ENCODE measurements at places on chromosomes 16 and 17.

GRCh38 chr17:44589316-44590071 lies 32.2 kb downstream of the FZD2 start:
- DNase-seq: no peak

DNA sequence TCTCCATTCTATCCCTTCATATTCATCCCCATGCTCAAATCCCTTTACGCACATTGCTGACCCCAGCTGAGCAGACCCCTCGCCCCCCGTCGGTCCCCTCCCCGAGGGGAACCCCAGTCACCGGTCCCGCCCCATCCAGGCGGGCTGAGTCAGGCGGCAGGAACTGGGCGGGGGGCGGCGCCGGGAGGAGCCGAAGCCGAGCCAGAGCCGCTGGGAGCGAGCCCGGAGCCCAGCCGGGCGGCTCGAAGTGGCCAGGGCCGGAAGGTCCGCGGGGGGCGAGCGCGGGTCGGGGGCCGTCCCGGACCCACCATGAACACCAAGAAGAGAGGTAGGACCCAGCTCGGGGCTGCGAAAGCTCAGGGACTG lies 8.6 kb downstream of the RIPOR1 start:
- no peak for DNase-seq

DNA sequence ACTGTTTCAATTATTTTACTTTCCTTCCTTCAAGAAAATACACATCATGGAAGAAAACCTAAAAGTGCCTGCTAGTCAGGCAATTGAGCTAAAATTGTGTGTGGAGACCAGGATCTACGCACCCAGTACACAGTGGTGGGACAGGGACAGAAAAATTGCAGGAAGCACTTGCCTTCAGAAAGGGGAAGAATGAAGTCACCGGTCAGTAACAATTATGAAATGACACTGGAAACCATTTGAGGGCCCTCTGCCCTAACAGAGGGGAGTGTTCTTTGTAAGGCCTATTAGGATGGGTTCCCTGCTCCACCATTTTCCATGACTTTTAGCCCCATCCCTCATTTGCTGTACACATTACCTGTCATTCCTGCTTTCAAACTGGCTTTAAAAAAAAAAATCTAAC lies 4.5 kb upstream of the PHAF1 start:
- no peak for DNase-seq

- DNase-seq: no peak
Observed at GRCh38 chr17:29905086-29905878, 24.7 kb downstream of the SSH2 start.

DNA sequence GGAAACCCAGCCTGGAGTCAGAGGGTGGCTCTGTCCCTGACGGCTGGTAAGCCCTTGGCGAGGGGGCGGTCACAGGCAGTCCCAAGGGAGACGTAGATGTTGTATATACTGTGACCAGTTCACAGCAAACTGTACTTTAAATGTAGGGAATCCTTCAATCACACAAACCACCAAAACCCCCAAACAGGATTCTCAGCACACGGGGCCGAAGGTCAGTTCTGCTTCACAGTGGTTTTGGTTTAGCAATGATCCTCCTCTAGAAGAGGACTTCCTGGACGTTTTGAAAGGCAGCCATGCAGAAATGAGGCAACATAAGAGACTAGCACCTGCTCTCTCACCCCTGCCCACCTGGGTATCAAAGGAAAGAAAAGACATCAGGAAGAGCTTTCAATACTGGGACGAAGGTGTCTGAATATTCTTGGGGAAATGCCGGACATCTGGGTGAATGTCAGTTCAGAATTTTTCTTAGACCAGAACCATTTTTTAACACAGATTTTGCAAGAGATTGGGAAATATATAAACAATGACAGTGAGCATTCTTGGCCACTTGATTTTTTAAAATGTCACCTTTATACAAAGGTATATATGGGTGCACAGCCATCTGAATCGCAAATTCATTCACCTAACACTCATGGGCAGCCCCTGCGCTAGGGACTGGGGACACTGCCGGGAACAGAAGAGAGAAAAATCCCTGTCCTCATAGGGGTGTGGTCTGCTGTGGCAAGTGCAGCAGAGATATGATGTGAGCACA lies 74.2 kb downstream of the CRISPLD2 start:
- DNase-seq: peak; percentile 24

- no peak for DNase-seq
Observed at GRCh38 chr16:31082368-31083045, 6.2 kb downstream of the PRSS53 start.

DNA sequence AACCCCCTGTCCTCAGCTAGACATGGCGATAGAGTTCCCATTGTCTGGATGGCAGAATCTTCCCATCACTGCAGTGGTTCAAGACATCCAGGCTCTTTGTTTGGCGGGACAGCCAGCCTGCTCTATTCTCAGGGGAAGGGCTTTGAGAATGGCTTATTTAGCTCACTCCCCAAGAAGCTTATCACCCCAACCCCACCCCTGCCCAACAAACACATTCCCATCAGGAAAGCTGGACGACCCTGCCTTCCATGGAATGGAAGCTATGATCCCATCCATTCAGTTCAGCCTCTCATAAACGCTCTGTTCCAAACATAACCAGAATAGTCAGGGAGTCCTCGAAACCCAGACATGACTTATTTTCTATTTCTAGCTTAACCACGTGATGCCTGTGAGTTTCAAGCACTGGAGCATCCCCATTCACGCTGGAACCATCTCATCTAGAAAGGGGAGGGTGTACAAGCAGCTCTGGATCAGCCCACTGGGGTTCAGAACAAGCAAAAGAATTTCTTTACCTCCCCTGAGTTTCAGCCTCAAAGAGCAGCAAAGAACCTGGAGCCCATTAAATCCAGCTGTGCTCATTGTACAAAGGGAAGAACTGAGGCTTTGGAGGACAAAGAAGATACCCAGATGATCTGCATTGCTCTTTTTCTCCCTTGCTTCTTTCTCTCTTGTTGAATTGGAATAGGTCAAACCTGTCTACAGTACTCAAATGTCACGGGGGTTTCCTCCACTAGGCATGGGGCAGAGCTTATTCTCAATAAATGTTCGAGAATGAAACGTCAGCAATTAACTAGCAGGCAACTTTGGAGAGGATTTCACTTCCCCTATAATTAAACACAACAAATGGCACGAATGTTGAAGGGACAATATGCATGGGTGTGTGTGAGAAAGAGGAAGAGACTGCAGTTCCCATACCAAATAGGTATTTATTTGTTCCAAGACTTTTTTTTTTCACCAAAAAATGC lies 93.1 kb downstream of the XYLT1 start:
- peak; percentile 21 for DNase-seq

DNA sequence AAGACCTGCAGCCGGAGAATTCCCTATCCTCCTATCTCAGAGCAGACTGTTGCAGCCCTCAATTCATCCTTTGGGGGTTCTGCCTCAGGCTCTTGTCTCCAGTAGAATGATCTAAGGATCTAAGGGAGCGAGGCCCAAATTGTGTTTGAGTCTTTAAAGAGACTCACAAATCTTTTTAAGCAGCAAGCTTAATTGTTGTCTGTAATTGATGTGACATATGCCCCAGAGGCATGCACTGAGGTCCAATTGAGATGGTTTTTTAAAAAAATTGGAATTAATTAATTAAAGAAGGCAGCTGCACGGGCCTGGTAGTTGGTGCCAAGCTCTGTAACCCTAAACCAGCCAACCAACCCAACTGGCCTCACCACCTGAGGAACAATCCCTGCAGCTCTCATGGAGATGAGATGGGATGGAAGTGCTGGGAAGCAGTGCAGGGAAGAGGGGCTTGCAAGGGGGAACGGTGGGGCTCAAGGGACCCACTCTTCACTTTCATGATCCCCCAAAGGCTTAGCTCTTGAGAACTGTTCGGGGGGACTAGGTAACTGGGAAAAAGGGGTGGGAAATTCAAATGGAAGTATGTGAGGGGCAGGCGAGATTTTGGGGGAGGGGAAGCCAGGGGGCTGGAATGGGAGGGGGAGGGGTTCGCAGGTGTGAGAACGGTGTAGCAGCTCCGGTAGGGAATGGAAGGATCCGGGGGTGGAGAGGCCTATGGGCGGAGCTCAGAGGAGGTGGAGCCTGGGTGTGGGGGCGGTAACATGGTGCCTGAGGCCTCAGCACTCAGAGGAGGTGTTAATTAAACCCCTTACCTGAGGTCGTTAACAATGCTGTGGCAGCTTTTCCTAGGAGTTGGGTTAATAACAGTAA lies 9.2 kb upstream of the ZNF652 start:
- no peak for DNase-seq

DNA sequence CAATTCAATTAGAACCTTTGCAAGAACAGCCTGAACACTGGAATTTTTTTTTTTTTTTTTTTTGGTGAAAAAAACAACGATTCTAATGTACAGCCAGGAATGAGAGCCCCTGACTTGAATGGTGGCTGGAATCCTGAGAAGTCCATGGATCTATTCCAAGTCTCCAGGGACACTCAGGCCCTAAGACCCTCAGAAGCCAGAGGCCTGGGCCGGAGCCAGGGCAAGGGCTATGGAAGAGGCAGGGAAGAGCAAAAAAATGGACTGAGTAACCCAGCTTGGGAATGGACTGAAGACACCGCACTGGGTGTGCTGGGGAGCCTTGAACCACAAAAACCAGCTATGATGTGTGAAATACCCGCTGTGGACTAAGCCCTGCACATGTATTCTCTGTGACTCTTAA lies 60.3 kb upstream of the LHX1 start:
- DNase-seq: no peak

- no peak for DNase-seq
Observed at GRCh38 chr17:82495844-82496528, 23.5 kb upstream of the FOXK2 start.

- no peak for DNase-seq
Observed at GRCh38 chr16:21302898-21303528, 24.9 kb upstream of the CRYM start.

DNA sequence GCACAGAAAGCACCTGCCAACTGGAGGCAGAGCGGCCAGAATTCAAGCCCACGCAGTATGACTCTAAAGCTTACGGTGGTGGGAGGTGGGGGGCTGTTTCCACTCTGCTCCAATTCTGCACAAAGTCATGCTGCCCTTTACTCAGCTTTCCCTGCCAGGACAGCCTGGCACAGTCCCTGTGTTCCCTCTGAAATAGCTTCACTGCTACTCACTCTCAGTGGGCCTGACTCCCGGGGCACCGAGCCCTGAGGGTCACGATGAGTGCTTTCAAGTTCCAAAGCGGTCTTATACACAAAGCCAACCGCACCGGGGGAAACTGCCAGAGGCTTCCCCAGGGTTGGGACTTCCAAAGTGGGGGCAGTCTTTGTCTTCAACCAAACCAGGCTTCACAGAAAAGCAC lies 306.1 kb upstream of the XYLT1 start:
- no peak for DNase-seq

DNA sequence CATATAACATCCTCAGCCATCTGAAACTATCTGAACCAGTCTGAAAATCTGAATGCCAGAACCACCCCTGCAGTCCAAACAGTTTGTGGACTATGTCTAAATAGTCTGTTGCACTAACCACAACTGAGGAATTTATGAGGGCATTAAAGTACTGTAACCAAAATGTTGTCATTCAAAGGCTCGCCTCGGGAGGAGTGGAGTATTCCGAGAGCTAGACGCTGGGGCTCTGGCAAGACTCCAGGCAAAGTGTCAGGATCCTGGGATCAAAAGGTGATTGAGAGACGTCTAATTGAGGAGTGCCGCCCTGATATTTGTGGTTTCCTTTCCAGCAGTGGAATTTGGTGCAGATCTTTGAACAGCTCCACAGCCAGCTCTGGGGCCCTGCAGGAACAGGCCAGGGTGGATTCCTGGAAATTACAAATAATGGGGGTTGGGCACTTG lies 142.9 kb upstream of the MYOCD start:
- no peak for DNase-seq

DNA sequence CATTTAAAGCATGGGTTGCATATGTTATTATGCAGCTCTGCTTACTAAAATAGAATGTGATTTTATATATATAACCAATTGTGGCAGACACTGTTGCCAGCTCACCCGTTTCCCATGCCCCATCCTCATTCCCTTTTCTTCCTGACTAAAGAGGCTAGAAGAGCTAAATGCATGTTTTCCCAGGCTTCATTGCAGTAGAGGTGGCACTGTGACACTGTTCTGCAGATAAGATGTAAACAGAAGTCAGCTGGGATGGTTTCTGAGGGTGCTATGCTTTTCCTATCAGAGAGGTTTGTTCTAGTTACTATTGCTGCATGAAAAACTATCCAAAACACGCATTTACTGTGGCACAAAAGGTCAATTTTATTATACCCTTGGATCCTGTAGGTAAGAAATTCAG lies 5.7 kb upstream of the TOB1 start:
- DNase-seq: no peak

DNA sequence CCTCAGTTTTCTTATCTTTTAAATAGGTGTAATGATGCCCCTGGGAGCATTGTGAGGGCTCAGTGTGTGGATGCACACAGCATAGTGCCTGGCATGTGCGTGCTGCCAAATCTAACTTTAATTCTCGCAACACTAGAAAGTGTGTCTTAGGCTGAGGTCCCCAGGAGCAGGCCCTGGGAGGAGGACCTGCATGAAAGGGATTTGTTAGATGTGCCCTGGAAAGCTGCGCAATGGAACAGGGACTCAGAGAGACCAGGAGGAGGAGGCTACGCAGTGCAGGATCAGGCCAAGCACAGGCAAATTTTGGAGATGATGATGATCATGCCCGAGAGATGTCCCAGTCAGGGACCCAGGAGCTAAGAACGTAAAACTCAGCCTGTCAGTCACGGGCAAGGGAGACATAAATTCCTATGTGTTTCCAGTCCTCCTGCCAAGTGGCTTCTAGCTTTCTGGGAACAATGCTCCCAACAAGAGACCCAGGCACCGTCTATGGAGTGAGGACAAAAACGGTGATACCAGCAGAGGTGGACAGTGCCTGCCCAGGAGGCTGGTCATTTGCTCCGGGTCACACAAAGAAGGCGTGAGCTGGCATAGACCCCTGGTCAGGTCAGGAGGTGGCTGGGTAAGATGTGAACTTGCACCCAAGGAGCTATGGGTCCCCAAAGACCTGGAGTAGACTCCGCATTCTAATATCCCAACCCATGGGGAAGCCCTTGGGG lies 352.2 kb upstream of the TNRC6C start:
- DNase-seq: no peak

- no peak for DNase-seq
Observed at GRCh38 chr16:53282975-53283946, 151.0 kb upstream of the RBL2 start.

- no peak for DNase-seq
Observed at GRCh38 chr16:79099716-79100115, 500.8 kb downstream of the MAF start.

GRCh38 chr16:66904428-66904845 lies 14.2 kb downstream of the CDH16 start:
- DNase-seq: no peak

All from GM19239 (cell line).